Activated T-helper 1 cell treated with Interleukin-2 at 50 U/mL for 16 hours (primary cell): ENCODE measurements at places on chromosomes 7 and 10.

DNA sequence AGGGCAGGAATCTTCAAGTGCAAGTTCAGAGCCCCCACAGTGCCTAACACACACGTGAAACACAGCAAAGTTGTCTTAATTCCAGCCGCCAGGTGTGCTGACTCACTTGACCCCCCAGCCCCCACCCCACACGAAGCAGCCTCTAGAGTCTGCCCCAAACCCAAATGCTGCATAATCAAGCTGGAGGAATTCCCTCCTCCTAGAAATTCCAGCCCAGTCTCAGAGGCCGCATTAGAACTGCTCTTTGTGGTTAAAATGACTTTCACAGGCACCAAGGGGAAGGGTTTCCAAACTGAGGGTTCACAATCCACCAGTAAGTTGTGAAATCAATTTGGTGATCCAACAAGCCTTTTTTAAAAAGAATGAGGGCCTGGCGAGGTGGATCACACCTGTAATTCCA lies 67.0 kb upstream of the PLXNA4 start:
- DNase-seq: no peak

GRCh38 chr10:19592276-19592675 lies 224.0 kb upstream of the PLXDC2 start:
- no peak for DNase-seq

GRCh38 chr7:151013356-151013732 lies 10.9 kb downstream of the ATG9B start:
- no peak for DNase-seq

GRCh38 chr10:103145860-103146466 lies 47.1 kb downstream of the NT5C2 start:
- no peak for DNase-seq

GRCh38 chr10:52409928-52410327 lies 95.8 kb downstream of the DKK1 start:
- DNase-seq: no peak

DNA sequence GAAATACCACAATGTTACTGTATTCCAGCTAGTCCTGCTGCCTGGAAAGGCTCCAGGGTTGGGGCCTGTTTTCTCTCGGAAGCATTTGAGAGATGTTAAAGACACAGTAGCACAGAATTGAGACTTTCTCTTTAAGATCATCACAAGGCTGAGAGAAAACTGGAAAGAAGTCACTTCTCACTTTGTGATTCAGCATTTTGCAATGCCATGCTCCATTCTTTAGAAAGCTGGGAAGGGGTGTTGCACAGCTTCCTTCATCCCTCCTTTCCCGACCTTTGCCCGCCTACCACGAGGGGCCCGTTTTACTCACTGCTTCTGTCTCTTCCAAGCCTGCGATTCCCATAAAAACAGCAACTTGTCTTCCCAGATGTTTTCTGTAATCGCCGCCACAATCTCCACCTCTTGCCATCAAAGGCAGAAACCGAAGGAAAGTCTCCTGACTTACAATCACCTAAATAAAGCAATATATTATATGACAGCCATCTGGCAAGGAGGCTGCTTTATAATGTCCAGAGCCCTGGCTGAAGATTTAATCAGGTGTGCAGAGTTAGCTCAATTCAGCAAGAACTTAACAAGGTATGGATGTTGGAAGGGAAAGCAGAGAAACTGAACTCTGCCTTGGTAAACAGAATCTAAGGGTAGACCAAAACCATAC lies 18.9 kb downstream of the NOD1 start:
- no peak for DNase-seq

DNA sequence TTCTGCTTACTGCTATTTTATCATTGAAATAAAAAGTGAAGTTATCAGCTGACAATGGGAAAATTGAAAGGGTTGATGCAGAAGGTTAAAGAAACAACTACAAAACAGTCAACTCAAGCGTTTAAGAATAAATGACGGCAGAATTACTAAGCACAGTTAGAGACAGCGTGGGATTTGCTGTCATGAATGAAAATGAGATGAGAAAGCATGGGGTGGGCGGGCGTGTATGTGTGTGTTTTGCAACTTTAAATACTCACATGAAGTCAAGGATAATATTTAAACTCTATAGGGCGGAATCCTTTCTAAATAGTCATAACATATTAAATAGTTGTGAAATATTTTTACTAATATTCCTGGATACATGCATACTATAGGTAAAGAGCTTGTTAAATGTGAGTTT lies 450.8 kb downstream of the ETV1 start:
- DNase-seq: no peak

GRCh38 chr10:124027031-124027611 lies 66.3 kb downstream of the CHST15 start:
- no peak for DNase-seq

DNA sequence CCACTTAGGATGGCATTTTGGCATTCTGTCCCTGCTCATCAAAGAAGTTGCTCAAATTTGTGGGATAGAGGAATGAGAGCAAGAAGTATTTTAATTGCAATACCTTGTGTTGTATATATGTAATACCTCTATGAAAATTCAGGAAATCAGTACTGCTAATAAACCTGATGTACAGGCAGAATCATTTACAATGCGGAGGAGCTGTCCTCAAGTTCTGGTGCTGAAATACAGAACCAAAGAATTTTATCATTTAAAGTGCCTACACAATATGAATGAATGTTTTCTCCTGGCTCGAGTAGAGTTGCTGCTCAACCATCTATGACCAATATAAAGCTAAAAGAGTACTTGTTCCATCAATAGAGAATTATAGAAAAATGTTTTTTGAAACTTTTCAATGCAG lies 305.8 kb downstream of the PLXNA4 start:
- DNase-seq: no peak

DNA sequence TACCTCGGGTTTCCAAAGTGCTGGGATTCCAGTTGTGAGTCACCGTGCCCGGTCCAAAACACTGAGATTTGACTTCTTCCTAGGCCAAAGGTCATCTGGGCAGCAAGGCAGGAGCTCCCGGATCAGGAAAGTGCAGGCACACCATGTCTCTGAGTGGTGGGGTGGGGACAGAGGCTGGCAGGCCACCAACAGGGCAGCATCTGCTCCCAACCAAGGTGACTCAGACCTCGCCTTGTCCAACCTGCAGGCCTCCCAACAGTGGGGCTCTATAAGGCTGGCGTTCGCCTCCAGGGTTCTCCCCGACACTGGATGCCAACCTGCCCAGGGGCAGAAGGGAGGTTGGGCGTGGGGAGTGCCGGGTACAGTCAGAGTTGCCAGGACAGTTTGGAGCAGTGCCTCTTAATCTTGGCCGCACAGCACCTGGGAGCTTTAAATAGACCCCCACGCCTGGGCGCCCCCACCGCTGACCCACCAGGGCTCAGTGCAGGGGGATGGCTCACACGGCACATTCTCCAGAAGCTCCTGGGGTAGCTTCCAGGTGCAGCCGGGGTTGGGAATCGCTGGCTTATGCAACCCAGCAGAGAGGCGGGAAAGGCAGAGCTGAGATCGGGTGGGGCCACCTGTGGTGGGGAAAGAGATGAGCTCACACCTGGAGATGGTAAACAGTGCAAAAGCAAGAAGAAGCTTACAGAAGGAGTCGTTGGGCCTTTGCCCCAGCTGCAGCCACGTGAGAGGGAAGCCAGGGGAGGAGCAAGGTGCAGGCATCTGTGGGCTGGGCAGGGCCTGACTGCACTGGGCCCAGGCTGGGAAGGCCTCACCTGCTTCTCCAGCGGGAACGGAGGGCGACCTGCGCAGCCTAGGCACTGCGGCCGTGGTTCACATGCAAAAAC lies 10.9 kb downstream of the CALML5 start:
- DNase-seq: no peak

DNA sequence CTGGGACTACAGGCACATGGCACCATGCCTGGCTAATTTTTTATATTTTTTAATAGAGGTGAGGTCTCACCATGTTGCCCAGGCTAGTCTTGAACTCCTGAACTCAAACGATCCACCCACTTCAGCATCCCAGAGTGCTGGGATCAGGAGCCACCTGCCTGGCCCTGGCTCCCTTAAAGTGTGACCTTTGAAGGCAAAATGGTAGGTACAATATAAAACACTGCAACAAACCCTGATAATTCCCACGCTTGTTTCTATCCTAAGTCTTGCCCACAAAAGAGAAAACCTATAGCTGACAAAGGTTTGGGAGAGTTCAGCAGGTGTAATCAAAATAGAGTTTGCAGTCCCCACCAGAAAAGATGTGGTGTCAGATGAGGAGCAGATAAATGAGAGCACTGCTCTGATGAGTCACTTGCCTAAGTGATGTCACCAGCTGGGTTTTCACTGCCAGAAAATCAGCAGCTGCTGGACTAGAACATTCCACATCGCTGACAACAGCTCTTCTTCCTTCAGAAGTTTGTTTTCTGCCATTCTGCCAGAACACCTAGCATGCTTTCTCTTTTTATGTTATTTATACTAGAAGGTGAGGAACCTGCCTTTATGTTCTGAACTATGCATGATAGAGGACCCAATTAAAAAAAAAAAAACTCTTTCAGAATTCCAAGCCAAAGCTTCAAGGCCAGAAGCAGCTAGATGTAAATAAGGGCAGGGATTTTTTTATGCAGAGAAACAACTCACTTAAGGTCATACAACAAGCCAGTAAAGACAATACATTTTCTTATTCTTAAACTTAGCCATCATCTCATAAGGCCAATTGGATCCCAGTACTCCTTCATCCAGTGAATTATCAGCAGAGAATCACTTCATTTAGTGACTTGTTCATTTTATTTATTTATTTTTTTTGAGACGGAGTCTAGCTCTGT lies 18.0 kb downstream of the PURB start:
- no peak for DNase-seq

- no peak for DNase-seq
Measured at GRCh38 chr10:32982911-32983909, 25.2 kb upstream of the ITGB1 start.

DNA sequence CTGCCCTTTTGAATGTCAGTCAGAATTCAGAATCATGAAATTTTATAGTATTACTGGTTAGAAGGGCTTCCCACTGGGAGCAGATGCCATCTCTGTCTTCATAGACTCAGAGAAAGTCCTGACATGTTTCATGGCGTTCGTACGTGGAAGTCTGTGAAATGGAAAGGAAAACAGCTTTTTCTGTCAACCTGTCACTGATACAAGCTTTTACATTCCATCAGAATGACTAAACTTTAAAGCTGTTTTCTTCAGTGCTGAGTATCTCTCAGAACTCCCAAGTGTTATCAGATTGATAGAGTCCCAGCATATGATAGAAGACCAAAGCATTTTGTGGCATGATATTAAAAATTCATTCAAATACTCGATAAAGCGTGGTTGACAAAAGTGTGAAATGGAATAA lies 726.7 kb upstream of the GALNT17 start:
- no peak for DNase-seq

- DNase-seq: no peak
Measured at GRCh38 chr10:121589553-121589952, 8.7 kb downstream of the FGFR2 start.

DNA sequence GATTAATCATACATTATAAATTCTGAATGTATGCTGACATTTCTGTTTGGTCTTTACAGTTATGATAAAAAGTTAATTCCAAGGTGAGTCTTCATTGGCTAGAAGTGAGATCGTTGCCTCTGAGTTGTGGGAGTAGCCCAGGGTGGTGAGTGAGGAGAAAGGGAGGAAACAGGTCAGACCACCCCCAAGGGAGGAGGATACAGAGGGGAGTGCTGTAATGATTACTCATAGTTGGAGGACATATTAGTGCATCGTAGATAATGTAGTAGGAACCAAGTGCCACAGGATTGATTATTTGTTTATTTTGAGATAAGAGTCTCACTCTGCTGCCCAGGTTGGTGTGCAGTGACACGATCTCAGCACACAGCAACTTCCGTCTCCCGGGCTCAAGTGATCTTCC lies 672.2 kb downstream of the INHBA start:
- no peak for DNase-seq

DNA sequence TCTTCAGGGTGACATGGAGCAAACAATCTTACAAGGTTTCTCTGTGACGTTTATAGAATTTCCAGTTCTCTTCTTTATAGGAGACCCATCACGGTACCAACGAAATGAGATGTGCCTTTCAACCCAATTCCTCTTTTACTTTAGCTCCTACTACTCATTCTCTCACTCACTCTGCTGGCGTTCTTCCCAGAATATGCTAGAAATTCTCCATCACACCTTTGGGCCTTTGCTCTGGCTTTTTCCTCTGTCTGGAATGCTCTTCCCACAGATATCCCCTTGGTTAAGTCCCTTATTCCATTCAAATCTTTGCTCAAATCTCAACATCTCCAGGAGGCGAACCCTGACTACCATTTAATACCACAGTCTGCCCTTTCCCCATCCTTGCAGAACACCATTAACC lies 39.0 kb downstream of the SEMA3C start:
- DNase-seq: no peak

- no peak for DNase-seq
Measured at GRCh38 chr10:117162093-117163060, 24.3 kb upstream of the VAX1 start.

DNA sequence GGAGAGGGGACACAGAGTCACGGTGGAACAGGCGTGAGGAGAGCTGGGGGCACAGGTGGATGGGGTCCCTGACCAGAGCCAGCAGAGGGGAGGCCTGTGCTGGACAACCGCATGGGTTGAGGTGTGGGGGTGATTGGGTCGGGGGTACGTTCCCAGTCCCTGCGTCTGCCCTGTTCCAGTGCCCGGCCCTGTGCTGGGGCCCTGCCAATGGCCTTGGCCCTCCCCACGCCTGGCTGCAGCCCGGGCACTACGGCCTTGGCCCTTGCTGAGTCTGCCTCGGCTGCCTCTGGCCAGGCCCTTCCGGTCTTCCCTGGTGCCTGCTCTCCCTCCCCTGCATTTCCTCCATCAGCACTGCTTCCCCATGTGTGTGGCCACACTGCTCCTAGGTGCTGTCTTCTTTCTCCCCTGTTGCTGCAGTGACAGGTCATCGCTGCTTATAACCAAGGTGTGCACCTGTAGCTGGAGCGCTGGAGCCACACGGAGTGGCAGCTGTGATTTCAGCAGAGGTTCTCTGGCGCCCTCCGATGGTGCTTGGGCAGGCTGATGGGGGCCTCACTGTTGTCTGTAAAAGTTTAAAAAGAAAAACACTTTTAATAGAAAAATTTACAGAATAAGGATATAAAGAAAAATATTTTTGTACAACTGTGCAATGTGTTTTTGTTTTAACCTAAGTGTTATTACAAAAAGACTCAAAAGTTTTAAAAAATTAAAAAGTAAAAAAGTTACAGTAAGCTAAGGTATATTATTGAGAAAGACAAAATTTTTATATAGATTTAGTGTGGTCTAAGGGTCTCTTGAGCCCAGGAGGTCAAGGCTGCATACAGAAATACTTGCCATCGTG lies 45.2 kb upstream of the BHLHA15 start:
- DNase-seq: no peak

GRCh38 chr7:107982918-107983389 lies 20.0 kb downstream of the LAMB1 start:
- DNase-seq: no peak

DNA sequence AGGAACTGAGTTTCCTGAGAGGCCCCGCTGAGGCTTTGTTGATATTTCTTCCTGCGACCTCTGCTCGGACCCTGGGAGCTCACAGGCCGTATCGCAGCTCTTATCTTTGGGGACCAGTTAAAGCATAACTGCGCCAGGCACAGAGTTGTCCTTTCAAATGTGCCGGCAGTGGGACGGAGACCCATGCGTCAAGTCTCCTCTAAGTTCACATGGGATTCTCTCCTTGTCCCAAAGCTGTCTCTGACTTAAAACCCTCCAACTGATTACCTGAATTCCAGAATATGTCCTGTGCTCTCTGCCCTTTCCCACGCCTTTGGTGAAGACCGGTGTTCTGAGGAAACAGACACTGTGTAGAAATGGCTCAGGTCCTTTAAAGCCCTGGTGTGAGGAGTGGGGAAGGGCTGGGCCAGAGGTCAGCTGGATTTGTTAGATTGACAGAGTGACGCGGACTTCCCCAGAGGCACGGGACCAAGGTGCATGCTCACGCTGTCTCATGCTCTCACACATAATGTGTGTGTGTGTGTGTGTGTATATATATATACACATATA lies 169.8 kb downstream of the EGFR start:
- no peak for DNase-seq
